Neural progenitor cell (in vitro differentiated cells): ENCODE measurements at places on chromosomes 1 and 21. TPM values are rescaled to one million over a fixed set of nuclear protein-coding genes. Genes with fewer than 3 reads are reported as not detected.

- no peak overlapping the region for H3K27ac ChIP-seq
- H3K36me3 ChIP-seq, result no peaks in the 10 kb centered on the region
- no peak overlapping the region for H3K4me3 ChIP-seq
- no peaks in the 10 kb centered on the region for H3K27me3 ChIP-seq
- H3K4me1 ChIP-seq, result peaks cover 24% of the 10 kb centered on the region
- no peak for DNase-seq
Observed at GRCh38 chr1:234925440-234926263, 203.0 kb downstream of the TOMM20 start.

DNA sequence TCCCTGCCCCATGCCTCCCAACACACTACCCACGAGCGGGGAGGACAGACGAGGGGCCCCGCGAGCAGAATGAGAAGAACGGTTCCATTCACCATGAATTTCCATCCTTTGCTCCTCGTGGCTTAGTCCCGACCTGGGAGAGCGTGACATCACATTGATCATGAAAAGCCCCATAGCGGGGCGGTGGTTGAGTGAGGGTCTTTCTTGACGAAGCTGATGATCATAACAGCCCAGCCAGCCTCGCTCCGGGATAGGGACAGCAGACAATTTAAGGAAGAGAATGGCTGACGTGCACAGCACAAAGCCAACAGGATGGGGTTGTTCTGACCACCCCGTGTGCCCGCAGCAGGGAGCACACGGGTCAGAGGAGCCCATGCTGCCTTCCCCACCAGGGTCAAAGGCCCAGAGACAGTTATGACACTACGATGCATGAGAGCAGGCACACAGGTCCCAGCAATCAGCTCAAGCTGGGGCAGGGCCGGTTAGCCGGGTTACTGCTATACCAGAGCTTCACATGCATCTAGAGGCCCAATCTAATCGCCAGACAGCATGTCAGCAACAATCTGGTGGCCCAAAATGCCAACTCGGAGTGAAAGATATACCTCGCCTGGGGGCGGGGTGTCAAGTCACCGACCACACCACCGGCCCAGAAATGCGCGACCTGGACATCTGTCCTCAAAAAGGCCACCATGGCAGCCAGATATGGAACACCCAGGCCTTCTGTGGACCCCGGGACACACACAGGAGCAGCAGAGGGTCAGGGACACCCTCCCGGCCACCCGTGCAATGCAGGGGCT lies 135.2 kb downstream of the LIPI start:
- peaks cover 9% of the 10 kb centered on the region for H3K4me1 ChIP-seq
- H3K36me3 ChIP-seq, result no peaks in the 10 kb centered on the region
- no peak overlapping the region for H3K4me3 ChIP-seq
- no peak overlapping the region for H3K27ac ChIP-seq
- DNase-seq, result no peak
- no peaks in the 10 kb centered on the region for H3K27me3 ChIP-seq

GRCh38 chr21:46664316-46664995 lies 29.0 kb downstream of the PRMT2 start:
- peaks cover 24% of the 10 kb centered on the region for H3K27me3 ChIP-seq
- no peaks in the 10 kb centered on the region for H3K36me3 ChIP-seq
- peaks cover 7% of the 10 kb centered on the region for H3K4me1 ChIP-seq

DNA sequence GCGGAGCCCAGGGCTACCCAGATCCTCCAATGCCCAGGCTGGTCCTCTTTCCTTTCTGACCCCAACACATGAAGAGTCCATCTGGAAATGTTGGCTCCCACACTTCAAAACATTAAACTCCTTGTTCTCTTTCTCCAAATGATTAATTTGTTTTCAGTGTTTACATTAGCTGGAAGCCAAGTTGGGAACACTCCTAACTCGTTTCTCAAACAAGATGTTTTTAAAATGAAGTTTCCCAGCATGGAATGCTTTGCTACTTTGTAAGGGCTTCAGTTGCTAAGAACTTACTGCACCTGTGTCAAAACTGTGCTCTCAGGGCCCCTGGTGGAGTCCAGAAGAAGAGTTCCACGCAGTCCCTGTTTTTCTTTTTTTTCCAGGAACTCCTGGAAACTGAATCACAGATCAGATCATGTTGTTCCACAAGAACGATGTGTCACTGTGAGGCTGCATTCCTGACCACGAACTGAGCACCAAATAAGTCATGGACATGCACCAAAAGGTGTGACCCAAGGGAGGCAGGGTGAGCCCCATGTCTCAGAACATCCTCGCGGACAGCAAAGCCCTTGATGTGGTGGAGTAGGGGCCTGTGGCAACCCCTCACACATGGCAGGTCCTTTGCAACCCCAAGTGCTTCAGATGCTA lies 257.3 kb downstream of the KCNJ6 start:
- H3K4me3 ChIP-seq, result no peak overlapping the region
- H3K27ac ChIP-seq, result no peak overlapping the region
- H3K36me3 ChIP-seq, result no peaks in the 10 kb centered on the region
- H3K4me1 ChIP-seq, result no peaks in the 10 kb centered on the region
- H3K27me3 ChIP-seq, result no peaks in the 10 kb centered on the region

Gene TNFSF4
- 1.2 and 2.1 TPM in 2 replicates for total RNA-seq

- no peaks in the 10 kb centered on the region for H3K27me3 ChIP-seq
- peaks cover 13% of the 10 kb centered on the region for H3K4me1 ChIP-seq
- no peak overlapping the region for H3K27ac ChIP-seq
- H3K36me3 ChIP-seq, result no peaks in the 10 kb centered on the region
Observed at GRCh38 chr21:36949171-36950141, 17.0 kb downstream of the HLCS start.
